ENCODE measurements at places on chromosomes 4 and X. TPM values are rescaled to one million over a fixed set of nuclear protein-coding genes. Genes with fewer than 3 reads are reported as not detected.

GRCh38 chrX:87621697-87622096 lies 104.1 kb downstream of the KLHL4 start:
- peak; percentile 9 for DNase-seq

DNA sequence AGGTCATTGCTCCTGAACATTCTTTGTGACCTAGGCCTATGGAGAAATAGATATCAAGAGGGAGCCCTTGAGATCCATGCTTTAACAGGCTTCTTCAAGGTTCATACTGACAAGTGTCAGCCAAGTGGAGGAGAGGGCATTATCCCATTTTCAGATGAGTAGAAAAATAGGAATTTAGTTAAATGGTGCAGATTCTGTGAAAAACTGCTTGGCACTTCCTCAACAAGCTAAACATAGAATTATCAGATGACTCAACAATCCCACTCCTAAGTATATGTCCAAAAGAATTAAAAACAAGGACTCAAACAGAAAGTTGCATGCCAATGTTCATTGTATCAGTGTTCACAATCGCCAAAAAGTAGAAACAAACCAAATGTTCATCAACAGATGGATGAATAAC lies 43.8 kb upstream of the KCNIP4 start:
- no peak for DNase-seq

Gene EGF
- 1.4 TPM for total RNA-seq

- DNase-seq, result no peak
Measured at GRCh38 chr4:140603286-140603685, 34.5 kb upstream of the UCP1 start.

DNA sequence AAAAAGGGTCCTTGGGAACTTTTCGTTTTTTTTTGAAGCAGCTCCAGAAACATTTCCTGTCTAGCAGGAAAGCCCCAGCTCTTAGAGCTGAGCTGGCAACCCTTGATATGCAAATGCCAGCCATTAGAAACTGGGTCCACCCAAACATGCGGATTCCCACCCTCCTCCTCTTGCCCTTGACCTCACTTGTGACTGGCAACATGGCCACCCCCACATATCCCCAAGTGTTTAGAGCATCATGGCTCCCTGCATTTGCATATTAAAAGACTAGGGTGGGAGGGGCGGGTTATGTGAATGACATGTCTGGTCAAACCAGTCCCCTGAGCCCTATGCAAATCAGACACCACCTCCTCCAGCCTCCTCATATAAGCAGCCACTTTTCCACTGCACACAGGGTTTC lies 671.1 kb downstream of the FAT4 start:
- DNase-seq, result peak; percentile 37

GRCh38 chr4:134812611-134813010 lies 611.0 kb upstream of the PABPC4L start:
- DNase-seq, result no peak

DNA sequence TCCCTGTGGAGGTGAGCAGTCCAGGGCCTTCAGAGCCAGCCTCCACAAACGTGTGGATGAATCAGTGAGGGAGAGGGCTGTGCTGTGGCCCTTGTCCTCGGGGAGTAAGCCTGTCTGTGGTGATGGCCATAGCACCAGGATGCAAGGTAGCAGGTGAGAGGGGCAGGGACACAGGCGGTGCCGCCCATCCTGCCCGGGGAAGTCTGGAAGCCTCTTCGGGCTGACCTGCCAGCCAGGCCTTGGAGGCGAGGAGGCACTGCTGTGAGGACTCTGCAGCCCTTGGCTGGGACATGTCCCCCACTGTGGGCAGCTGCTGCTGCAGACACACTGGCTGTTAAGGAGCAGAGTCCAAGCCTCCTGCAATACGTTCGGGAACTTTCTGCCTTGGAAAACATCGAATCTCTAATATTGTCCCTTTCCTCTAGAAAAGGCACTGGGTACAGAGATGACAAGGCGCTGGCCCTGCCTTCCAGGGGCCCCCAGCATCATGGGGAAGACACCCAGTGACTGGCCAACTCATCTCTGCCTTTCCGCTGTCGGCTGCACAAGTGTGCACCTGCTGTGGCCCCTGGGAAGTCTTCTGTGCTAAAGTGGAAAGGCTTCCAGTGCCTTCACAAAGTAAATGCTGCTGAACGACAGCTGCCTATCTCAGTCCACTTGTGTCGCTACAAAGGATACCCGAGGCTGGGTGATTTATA lies 101.4 kb downstream of the ADRA2C start:
- DNase-seq, result no peak

- no peak for DNase-seq
Measured at GRCh38 chr4:108031427-108032083, 41.9 kb downstream of the HADH start.

- peak; percentile 13 for DNase-seq
Measured at GRCh38 chr4:151530783-151531182, 121.8 kb downstream of the FHIP1A start.

Gene CXCL11
- 0.26 TPM for total RNA-seq

DNA sequence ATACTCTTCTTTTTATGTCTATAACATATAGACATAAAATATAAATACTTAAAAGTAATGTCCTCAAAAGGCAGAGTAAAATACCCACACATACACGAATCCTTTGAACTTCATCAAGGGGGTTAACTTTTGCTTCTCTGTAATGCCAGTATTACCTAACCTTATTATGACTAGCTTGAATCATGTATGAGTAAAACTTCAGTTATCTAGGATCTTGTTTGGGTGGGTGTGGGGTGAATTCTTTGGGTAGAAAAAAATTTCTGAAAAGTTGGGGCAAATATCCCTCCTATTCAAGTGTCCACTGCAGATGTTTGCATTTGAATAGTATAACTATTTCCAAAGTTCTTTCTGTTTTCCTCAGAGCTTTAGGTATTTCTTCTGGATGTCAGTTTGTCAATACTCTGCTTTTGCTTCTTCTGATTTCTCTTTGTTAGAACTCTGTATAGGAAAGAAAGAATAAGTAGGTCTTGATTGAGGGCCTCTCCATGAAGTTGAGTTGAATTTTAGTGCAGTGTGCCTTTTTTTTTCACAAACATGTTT lies 173.8 kb downstream of the ADGRL3 start:
- DNase-seq, result no peak

Data from SK-MEL-5 (cell line).